ENCODE measurements at places on chromosomes 16 and 17. TPM values are rescaled to one million over a fixed set of nuclear protein-coding genes. Genes with fewer than 3 reads are reported as not detected.

GRCh38 chr17:17440938-17441675, 35.7 kb upstream of the MED9 start:
- no peaks in the 10 kb centered on the region for H3K27me3 ChIP-seq
- H3K27ac ChIP-seq = no peak overlapping the region
- H3K36me3 ChIP-seq = no peaks in the 10 kb centered on the region
- H3K4me3 ChIP-seq = no peak overlapping the region

DNA sequence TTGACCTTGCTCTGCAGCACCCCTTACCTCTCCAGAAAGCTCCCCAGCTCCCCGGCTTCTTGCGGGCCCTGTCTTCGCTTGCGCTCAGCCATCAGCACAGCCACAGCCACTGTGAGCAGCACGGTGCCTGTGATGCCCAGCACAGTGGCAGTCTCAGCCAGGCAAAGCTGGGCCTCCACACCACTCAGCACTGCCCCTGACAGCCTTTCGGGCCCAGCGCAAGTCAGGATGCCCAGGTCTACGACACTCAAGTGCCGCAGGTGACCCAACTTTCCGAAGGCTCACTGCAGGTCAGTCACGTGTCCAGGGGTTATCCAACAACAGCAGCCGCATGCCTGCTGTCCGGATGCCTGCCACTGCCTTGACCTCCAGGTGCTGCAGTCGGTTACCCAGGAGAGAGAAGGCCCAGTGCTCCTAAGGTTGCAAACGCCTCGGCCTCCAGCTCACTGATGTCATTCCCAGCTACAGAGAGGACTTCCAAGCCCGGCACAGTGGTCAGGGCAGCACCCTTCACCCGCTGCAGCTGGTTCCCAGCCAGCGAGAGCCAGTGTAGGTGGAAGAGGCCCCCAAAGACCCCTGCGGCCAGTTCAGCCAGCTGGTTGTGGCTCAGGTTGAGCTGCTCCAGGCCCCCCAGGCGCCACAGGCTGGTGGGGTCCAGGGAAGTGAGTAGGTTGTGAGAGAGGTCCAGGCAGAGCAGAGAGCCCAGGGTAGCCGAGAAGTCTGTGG, 8.9 kb upstream of the TMEM101 start:
- H3K4me3 ChIP-seq = no peak overlapping the region
- no peak overlapping the region for H3K27ac ChIP-seq
- H3K4me1 ChIP-seq = no peaks in the 10 kb centered on the region
- no peaks in the 10 kb centered on the region for H3K27me3 ChIP-seq
- no peak for DNase-seq

DNA sequence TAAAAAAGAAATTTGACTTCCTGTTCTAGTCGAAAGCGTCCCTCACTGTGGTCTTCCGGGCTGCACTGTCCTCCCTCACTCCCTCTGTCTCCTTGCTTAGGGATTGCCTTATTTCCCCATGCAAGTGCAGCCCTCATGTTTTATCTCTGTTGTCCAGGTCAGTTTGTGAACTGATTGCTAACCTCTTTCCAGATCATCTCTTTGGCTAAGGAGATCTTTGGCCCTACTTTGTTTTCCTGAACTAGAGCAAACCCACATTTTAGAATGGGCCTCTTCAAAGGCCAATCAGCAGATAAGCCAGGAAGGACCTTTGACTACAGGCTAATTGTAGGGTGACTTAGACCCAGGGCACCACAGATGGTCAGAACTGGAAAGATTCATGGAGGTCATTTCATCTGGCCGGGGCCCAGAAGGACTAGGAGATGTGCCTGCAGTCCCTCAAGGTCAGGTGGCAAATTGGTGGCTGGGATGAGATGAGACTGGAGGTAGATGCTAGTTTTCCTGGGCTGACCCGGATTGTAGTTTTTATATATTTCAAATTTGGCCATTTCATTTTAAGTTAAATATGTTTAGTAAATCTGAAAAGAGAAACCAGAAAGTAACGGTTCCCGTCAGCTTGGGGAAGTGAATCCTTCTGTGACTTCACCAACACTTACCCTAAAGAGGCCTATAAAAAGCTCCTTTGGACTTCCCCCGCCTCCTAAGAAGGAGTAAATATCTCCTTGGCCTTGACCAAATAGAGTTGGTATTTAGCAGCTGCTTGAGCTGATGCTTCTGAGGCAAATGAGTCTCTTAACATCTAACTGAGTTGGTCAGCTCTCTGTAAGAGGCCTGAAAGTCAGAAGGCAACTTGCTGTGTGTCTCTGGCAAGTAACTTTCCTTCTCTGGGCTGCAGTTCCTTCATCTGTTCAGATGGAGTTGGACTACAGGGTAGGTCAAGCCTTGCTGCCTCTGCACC, 6.2 kb upstream of the SLC25A19 start:
- H3K4me1 ChIP-seq = no peaks in the 10 kb centered on the region
- H3K4me3 ChIP-seq = no peak overlapping the region
- no peaks in the 10 kb centered on the region for H3K27me3 ChIP-seq

- H3K27ac ChIP-seq = no peak overlapping the region
- no peaks in the 10 kb centered on the region for H3K36me3 ChIP-seq
- no peak overlapping the region for H3K4me3 ChIP-seq
- DNase-seq = no peak
- H3K4me1 ChIP-seq = no peaks in the 10 kb centered on the region
Measured at GRCh38 chr16:4561596-4561995, 5.5 kb downstream of the C16orf96 start.

- no peaks in the 10 kb centered on the region for H3K4me1 ChIP-seq
- no peak overlapping the region for H3K27ac ChIP-seq
- H3K4me3 ChIP-seq = no peak overlapping the region
- no peaks in the 10 kb centered on the region for H3K27me3 ChIP-seq
- H3K36me3 ChIP-seq = no peaks in the 10 kb centered on the region
Measured at GRCh38 chr17:13797863-13798262, 196.1 kb upstream of the HS3ST3A1 start.

DNA sequence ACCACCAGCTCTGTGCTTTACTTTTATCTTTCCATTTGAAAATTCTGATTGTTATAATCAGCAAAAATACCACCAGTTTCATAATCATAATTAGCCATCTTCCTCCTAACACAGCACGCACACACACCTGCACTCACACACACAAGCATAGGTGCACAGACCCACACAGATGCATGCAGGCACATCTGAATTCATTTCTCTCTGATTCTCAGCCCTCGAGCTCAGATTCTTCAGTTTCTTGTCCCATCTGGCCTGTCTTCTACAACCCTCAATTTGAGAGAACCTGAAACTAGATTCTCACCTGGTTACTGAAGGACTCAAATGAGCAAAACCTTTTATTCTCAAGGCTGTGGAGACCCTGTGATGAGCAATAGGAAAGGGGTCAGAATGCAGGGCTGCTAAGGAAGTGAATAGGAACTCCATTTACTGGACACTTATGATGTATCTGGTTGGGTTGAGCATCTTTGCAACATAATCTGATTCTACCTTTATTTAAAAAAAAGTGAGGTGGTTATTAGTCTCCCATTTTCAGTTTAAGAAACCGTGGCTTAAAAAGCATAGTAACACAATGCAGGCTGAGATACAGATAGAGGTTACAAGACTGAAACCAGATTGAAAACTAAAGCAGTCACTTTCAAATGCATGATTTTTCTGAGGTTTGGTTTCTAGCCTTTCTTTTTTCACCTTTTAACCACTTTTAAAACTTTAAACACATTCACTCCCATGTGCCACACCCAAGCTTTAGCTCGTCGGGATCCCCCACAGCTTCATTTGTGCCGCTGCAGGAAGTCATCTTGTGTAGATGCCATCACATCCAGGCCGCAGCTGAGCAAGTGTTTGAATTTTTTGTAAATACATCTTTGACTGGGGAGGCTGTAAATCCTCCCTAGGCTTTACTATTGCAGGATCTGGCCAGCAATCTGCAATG, 9.4 kb downstream of the KRT33A start:
- no peaks in the 10 kb centered on the region for H3K36me3 ChIP-seq
- no peaks in the 10 kb centered on the region for H3K4me1 ChIP-seq
- H3K27me3 ChIP-seq = no peaks in the 10 kb centered on the region
- no peak overlapping the region for H3K4me3 ChIP-seq

DNA sequence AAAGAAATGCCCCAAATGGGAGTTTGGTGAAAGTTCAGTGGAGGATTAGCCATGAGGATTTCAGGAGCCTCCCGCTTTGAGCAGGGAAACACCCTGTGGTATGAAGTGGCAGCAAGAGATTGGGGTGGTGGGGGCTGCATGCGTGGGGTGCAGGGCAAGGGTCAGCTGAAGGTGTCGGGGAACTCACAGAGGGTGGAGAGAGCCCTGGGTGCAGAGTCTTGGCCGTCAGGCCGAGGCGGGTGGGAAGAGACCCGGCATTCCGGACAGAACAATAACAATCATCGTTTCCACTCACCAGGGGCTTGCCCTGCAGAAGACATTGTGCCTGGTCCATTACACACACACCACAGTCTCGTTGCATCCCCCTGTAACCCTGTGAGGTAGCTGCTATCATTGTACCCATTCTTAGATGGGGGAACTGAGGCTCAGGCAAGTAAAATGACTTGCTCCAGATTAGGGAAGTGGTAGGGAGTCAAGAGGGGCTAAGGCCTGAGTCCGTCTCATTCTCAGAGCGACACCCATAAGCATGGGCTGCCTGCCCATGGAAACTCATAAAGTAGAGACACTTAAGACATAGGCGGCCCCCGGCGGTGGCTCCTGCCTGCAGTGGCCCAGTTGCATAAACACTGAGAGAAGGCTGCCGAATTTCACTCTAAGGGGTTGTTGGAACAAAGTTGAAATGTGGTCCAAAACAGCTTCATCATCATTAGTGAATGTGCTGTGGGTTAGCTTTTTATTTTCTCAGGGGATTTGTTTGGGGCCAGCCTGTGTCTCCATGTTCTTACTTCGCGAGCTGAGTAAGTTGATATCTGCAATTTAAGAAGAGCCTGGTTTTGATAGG, 93.3 kb downstream of the CMIP start:
- no peak overlapping the region for H3K27ac ChIP-seq
- no peak for DNase-seq
- no peak overlapping the region for H3K4me3 ChIP-seq
- H3K4me1 ChIP-seq = peaks cover 16% of the 10 kb centered on the region

- no peaks in the 10 kb centered on the region for H3K36me3 ChIP-seq
- no peaks in the 10 kb centered on the region for H3K27me3 ChIP-seq
- peak overlapping the region; percentile 54 for H3K27ac ChIP-seq
- peak overlapping the region; percentile 83 for H3K4me3 ChIP-seq
- H3K4me1 ChIP-seq = no peaks in the 10 kb centered on the region
- no peak for DNase-seq
Measured at GRCh38 chr17:43125967-43126910, 1.1 kb upstream of the BRCA1 start.

- H3K27me3 ChIP-seq = no peaks in the 10 kb centered on the region
- H3K4me3 ChIP-seq = no peak overlapping the region
- no peaks in the 10 kb centered on the region for H3K36me3 ChIP-seq
- no peak overlapping the region for H3K27ac ChIP-seq
Measured at GRCh38 chr16:88796278-88796677, 7.3 kb upstream of the CDT1 start.

GRCh38 chr17:46023783-46024388, 24.8 kb downstream of the STH start:
- no peaks in the 10 kb centered on the region for H3K27me3 ChIP-seq
- no peak overlapping the region for H3K4me3 ChIP-seq
- no peaks in the 10 kb centered on the region for H3K4me1 ChIP-seq
- no peak for DNase-seq
- H3K36me3 ChIP-seq = peaks cover 11% of the 10 kb centered on the region

DNA sequence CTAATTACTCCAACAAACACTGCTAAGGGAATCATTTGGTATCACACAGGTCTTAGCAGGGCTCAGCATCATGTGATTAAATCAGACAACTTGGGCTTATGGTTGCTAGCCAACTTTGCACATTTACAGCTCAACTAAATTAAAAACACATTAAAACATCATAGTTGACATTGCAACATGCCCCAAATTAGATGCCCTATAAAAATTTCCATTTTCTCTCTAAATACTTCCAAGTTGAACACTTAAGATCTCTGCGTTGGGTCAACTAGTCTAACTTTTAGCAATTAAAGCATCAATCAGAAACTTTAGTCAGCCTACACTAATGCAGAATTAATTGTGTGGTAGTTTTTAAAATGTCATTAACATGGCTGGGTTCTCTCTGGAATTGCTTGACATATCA, 12.1 kb downstream of the DNAJC7 start:
- DNase-seq = no peak
- H3K4me1 ChIP-seq = peaks cover 11% of the 10 kb centered on the region
- H3K27me3 ChIP-seq = no peaks in the 10 kb centered on the region
- H3K4me3 ChIP-seq = no peak overlapping the region
- no peak overlapping the region for H3K27ac ChIP-seq

DNA sequence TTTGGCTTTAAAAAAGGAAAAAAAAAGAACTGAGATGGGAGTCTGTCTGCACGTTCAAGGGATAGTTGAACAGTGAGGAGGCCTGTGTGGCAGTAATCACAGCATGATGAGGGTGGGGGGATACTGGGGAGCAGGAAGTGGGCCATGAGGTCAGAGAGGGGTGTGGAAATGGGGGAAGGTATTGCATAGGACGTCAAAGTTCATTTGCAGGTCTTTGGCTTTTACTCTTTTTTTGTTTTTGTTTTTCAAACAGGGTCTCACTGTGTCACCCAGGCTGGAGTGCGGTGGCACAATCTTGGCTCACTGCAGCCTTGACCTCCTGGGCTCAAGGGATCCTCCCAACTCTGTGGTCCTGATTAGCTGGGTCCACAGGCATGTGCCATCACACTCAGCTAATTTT, 19.0 kb downstream of the WWP2 start:
- no peak overlapping the region for H3K4me3 ChIP-seq
- no peaks in the 10 kb centered on the region for H3K27me3 ChIP-seq
- DNase-seq = no peak
- no peak overlapping the region for H3K27ac ChIP-seq
- no peaks in the 10 kb centered on the region for H3K4me1 ChIP-seq
- H3K36me3 ChIP-seq = no peaks in the 10 kb centered on the region

DNA sequence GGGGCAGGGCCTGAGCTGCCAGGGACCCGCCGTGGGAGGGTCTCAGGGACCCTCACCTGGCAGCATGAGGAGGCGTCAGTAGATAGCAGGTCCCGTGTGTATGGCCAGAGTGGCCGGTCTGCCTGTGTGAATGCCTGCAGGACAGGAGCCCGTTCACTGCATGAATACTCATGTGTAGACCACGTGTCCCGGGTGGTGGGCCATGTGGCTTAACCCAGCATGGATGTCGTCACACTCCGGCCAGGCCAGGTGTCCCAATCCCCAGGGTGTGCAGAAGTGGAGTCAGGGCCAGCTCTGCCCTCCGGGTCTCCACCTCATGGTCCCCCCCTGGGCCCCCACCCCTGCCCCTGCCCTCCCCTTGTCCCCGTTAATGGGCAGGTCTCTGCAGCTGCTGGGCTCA, 53.7 kb downstream of the BAHCC1 start:
- H3K4me1 ChIP-seq = no peaks in the 10 kb centered on the region
- H3K4me3 ChIP-seq = no peak overlapping the region
- DNase-seq = no peak
- H3K27ac ChIP-seq = no peak overlapping the region

Gene SECTM1
- 56.0 TPM for total RNA-seq

Gene KRTAP16-1
- not detected for total RNA-seq

Gene TMEM114
- total RNA-seq = not detected

Gene CRISPLD2
- total RNA-seq = 3.2 TPM

Gene TMEM101
- 85.8 TPM for total RNA-seq

Gene KRTAP4-6
- total RNA-seq = not detected

Gene MYH2
- not detected for total RNA-seq
